Fibroblast of skin of right biceps (primary cell): ENCODE measurements at places on chromosomes 4 and X.

- DNase-seq, result no peak
Measured at GRCh38 chr4:2968381-2968780, 5.0 kb downstream of the GRK4 start.

DNA sequence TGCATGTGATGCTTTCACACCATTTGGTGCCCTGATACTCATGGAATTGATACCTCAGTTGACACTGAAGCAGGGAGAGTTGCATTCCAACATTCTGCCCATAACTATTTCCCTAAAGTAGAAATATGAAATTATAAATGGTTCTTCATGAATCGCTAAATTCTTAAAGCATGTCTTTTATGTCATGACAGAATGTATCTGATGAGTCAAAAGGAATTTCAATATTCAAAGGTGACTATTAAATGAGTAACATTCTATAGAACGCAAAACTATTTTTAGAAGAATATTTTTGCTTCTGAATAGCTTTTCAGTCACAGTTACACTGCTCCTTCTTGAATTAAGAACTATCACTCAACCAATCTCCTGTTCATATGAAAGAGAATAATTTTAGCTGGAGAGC lies 152.8 kb downstream of the ADGRA3 start:
- DNase-seq, result peak; percentile 69

DNA sequence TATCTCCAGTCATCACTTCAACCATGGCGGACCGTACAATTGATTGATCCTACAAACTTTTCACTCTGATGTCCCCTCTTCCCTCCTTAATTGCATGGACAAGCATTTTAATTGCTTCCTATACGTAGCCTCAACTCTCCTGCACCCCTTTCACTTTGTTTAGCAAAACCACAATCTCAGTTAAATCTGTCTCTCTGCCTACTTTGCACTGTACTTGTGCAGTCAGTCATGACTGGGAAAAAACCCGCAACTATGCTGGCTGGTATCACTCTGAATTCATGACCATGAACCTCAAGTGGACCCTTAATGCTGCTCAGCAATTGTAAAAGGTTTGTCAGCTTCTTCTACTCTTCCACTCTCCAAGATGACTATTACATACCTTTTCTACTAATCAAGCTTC lies 51.7 kb upstream of the AFF2 start:
- no peak for DNase-seq

- DNase-seq, result no peak
Measured at GRCh38 chr4:38153387-38153760, 193.2 kb downstream of the PTTG2 start.

DNA sequence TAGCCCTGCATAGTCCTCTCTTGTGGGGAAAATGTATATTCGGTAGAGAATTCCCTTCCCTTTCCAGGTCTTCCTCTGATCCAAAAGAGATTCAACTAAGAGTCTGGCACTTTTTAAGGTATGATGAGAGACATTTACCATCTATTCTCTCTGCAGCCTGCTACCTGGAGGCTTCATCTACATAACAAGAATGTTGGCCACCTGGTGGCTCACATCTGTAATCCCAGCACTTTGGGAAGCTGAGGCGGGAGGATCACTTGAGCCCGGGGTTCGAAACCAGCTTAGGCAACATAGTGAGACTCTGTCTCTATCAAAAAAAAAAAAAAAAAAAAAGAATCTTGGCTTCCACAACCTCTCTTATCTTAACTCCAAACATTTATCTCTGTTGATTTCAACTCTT lies 40.4 kb upstream of the NOCT start:
- no peak for DNase-seq

GRCh38 chr4:41749631-41750039 lies 1.1 kb upstream of the PHOX2B start:
- DNase-seq, result no peak

DNA sequence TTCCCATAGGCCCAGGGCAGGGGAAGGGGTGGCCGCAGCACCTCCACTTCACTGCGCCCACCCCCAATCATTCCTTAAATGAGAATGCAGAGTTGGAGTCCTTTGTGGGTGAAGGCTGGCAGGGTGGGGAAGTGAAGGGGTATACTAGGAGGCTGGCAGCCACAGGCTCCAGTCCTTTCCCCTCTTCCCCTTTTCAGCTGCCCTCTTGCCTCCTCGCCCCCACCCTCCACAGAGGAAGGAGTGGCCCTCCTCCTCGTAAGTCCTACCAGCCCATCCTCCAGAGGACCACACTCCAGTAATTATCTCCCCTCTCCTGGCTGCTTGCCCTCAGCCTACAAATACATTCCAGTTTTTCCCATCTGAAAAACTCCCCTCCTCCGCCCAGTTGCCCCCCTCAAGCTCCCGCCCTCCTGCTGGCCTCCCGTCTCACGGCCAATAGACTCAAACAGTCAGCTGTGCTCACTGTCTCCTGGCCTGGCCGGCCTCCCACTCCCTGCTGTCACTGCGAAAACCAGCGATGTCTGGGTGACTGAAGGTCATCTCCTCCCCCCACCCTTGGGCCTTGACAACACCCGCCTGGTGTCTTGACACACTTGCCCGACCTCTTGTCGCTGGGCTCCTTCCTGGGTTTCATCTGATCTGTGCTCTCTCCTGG lies 38.8 kb downstream of the EFNB1 start:
- peak; percentile 11 for DNase-seq

GRCh38 chrX:19659929-19660328 lies 144.6 kb upstream of the MAP3K15 start:
- DNase-seq, result no peak

GRCh38 chrX:45889471-45889870 lies 655.8 kb downstream of the ZNF674 start:
- DNase-seq, result peak; percentile 29

DNA sequence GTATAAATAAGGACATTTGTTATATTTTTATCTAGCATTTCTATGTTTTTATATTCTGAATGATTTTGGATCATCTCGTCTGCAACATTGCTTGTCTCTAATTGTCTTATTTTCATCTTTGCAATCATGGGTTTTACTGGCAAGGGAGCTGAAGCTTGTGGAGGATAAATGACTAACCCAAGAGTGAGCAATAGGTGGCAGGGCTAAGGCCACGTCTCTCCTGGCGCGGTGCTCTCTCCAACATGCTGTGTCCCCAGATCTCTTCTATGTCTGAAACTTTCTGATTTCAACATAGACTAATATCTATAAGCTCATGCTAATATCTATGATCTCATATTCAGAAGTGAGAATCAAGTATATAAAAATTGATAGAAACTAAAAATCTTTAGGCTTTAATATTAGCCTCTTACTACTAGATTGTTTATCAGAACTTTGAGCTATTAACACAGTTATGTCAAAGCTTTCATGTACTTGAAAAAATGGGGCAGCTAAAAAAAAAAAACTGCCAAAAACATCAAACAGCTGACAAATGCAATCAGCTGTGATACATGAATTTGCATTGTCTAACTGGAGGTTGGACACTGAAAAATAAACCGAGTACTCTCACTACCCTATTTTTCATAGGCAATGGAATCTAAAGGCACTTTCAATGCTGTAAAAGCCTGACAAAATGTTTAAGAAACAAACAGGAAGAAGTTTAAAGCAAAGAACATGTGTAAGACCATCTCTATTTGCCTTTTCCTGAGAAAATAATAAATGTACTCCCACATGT lies 169.2 kb downstream of the TMA16 start:
- DNase-seq, result no peak

GRCh38 chrX:143466130-143466529 lies 51.1 kb downstream of the SPANXN3 start:
- DNase-seq, result no peak

GRCh38 chr4:91065117-91065516 lies 937.9 kb downstream of the CCSER1 start:
- no peak for DNase-seq

- DNase-seq, result no peak
Measured at GRCh38 chr4:140679576-140679975, 76.6 kb downstream of the TBC1D9 start.

DNA sequence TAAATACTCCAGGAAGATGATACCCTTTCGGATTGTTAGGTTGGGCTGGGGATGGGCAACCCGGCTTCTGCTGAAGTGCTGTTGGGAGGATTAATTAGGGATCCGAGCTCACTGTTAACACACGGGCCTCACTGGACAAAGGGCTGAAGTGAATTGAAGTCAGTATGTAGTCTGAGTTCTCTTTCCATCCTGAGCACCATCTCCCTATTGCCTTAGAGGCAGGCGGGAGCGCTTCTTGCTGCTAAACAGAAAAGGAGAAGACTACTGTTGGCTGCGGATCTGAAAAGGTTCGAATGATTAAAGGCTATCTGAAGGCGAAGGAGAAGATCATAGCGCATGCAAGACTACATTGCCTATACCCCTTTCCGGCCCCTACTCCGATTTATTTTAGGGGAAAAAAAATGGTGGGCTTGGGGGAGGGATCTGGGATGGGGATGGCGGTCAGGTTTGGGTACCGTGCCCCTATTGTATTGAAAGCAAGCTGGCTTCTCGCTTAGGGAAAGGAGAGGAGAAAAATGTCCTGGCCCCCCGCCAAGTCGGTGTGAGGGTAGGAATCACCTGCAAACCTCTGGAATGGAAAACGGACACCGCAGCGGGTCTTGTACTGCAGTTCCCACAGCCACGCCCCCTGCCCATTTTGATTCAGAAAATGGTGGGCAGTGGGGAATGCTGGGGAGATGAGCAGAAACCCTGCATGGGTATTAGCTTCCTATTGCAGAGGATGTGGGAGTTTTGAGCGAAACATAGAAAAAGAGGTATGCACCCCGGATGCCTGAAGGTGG lies 22.3 kb downstream of the MORF4L2 start:
- DNase-seq, result no peak

GRCh38 chrX:119887721-119888425 lies 7.8 kb upstream of the AKAP14 start:
- peak; percentile 57 for DNase-seq

DNA sequence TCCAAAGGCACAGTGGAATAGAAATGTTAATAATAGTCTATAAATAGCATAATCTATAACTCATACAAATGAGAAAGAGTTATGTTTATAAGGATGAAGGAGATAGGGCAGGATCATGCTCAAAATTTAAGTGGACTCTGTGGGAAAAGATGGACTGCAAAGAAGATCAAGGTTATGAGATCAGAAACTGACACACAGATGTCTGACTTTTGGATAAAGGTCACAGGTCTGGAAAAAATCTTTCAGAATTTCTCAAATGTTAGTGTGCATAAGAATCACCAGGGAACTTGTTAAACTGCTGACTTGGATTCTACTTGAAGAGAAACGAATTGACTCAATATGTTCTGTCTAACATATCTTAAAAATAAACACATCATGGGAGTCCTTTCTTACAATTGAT lies 104.1 kb downstream of the FSTL5 start:
- DNase-seq, result no peak

DNA sequence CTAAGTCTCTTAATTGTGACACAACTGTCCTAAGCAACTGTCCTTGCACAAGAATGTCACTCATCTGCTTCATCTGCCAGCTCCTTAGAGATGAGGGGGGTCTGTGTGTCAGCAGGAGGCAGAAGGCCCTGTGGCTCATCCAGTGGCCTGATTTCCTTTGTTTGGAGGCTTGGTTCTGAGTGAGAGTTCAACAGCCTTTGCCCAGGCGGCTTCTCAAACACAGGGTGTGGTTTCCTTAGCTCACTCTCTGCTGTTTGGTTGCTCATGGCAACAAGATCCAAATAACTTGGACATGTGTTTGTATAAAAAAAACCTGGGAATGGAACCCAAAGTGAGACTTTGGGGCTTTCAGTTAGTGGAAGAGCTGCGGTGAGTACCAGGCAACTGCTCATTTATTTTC lies 46.6 kb downstream of the MAP7D3 start:
- DNase-seq, result peak; percentile 64

DNA sequence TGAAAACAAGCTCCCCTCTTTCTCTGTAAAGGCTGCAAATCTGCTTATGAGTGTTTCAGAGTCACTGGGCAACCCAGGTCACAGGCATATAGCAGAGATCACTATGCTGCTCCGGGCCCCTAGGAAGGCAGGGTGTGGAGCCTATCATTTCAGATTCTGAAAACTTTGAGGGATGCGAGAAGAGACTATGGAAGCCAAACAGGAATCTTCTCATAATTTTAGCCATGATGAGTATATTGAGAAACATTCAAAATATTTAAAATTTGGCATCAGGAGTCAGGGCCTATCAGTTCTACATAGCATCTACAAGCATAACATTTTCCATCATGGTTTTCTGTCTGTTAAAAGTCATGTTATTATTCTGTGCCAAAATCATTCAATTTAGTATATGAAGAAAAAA lies 61.7 kb upstream of the ATXN3L start:
- peak; percentile 79 for DNase-seq
